ENCODE measurements at places on chromosomes 12 and 14.

GRCh38 chr14:40656311-40656710, 950.4 kb upstream of the LRFN5 start:
- no peak for DNase-seq

- DNase-seq: peak; percentile 82
Observed at GRCh38 chr12:47717443-47718193, 7.7 kb downstream of the ENDOU start.

- peak; percentile 16 for DNase-seq
Observed at GRCh38 chr12:3491938-3492792, 1.2 kb downstream of the PRMT8 start.

DNA sequence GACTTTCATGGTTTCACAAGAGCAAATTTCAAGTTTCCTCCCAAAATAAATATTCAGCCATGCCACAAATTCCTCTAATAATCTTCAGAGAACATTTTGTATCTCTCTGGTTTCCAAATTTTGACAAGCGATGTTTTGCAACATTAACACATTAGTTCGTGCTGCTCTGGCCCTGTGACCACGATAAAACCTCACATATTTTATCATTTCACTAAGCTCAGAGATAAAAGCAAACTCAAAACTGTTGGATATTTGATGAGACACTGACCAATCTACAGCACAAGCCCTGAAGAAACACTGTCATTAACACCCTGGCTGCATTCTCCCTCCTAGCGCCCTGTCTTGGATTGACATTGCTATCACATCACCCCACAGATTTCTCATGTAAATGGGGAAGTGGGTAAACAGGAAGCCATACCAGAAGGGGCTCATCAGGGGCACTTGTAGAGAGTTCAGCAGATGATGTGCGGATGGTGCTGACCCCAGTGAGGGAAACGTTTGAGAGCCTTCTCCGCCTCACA, 264.3 kb downstream of the PRKD1 start:
- no peak for DNase-seq

GRCh38 chr12:10283027-10283426, 24.6 kb upstream of the KLRD1 start:
- peak; percentile 78 for DNase-seq

- no peak for DNase-seq
Observed at GRCh38 chr14:71408362-71409030, 501.2 kb downstream of the PCNX1 start.

- DNase-seq: no peak
Observed at GRCh38 chr12:48334808-48335207, 15.9 kb downstream of the ZNF641 start.

GRCh38 chr14:103418481-103418818, 33.2 kb downstream of the MARK3 start:
- DNase-seq: no peak
